ENCODE measurements at places on chromosomes 3 and 15.
A peak's percentile ranks its signal among the peaks of the same experiment; 100 is the strongest.

GRCh38 chr3:191120447-191121298 is 78.4 kb upstream of the OSTN start:
- DNase-seq: no peak

DNA sequence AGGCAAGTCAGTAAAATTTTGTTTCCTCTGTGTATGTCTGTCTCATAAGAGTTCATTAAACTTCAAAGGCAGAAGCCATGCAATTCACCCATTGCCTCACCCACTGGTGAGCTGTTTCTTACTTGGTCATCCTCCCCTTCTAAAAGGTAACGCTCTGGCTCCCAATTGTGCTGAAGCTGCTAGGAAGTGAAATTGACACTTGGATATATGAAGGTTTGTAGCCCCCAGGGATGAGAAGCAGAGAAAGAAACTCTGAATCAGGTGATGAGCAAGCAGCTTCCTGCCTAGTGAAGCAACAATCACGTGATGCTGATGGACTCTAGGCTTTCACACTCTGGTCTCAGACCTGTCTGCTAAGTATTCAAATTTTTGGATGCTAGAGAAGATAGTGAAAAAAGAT is 70.7 kb downstream of the CD200R1L start:
- no peak for DNase-seq

DNA sequence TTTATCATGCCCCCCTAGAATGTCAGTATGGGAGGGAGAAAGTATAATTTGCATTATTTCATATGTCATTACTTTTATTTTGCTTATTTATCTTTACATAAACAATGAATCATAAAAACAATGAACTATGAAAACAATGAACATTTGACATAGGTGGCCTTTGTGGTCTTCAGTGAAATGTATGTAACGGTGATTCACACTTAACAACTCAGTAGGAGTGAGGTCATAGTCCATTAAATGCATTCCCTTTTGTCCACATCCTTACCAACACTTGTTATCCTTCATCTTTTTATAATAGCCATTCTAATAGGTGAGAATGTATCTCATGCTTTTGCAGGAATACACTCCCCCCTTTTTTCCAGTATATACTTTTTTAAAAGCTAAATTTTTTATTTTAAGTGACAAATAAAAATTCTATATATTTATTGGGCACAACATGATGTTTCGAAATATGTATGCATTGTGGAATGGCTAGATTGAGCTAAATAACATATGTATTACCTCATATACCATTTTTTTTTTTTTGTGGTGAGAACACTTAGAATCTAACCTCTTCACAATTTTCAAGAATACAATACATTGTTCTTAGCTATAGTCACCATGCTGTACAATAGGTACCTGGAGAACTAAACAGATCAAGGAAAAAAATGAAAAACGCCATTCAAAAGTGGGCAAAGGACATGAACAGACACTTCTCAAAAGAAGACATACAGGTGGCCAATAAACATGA is 189.5 kb downstream of the WDR72 start:
- DNase-seq: no peak

DNA sequence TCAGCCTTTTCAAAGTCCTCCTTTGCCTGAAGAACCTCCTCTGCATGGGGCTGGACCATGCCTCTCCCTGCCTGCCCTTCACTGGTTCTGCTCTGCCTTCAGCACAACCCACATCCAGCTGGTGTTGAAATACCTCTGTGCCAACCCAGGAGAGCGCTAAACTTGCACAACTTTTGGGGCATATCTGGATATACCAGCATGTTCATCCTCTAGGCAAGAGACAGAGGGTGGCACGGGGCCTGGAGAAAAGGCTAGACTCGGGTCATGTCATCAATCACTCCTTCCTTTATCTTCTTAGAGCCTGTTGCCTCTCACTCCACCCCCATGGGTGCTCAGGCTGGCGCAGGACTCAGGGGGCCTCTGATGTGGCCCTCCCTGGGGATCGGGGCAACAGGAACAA is 4.8 kb downstream of the SEMA4B start:
- peak; percentile 74 for DNase-seq

DNA sequence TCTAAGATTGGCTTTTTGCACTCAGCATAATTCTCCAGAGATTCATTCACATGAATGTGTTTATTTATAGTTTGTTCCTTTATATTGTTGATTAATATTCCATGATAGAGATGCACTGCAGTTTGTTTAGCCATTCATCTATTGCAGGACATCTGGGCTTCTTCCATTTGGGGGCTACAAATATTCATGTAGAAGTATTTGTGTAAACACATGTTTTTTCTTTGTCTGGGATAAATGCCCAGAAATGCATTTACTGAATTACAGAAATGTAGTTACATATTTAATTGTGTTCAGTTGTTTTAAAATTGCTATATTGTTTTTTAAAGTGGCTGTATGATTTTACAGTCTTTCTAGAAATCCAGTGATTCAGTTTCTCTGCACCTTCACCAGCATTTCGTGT is 635.0 kb downstream of the ZIC1 start:
- DNase-seq: no peak

GRCh38 chr3:63872135-63872924 is 8.7 kb downstream of the ATXN7 start:
- DNase-seq: no peak

DNA sequence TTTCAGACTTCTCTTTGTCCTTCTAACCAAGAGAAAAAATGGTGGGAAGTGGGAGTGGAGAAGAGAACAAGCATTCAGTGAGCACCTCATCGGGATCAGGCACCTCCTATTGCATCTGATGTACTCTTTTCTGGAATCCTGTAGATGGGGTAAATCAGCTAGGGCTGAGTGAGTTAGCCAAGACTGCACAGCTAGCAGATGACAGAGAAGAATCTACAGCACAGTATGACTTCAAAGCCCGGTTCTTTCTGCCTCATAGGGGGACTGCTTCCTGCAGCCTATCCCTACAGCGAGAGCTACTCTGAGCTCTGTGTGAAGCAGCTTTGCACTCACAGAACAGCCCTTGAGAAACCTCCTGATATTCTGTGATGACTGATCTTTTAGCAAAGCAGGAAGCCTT is 275.2 kb upstream of the MEIS2 start:
- DNase-seq: no peak

DNA sequence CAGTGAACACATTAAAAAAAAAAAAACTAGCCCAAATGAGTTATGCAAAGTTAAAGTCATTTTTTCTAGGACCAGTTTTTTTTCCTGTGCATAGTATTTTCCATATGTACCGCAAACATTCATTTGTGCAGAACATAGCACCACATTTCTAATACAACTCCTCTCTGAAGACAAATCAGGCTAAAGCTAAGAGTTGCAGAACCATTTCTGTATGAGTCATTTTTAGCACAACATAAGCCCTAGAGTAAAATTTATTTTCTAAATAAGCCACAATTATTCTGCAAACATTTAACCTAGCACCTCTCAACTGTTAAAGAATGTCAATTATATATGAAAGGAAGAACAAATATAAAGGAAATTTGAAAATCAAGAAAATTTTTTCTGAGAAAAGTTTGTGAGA is 375.8 kb downstream of the TIGIT start:
- DNase-seq: no peak

- DNase-seq: no peak
Measured at GRCh38 chr3:27127195-27127594, 242.0 kb downstream of the NEK10 start.

DNA sequence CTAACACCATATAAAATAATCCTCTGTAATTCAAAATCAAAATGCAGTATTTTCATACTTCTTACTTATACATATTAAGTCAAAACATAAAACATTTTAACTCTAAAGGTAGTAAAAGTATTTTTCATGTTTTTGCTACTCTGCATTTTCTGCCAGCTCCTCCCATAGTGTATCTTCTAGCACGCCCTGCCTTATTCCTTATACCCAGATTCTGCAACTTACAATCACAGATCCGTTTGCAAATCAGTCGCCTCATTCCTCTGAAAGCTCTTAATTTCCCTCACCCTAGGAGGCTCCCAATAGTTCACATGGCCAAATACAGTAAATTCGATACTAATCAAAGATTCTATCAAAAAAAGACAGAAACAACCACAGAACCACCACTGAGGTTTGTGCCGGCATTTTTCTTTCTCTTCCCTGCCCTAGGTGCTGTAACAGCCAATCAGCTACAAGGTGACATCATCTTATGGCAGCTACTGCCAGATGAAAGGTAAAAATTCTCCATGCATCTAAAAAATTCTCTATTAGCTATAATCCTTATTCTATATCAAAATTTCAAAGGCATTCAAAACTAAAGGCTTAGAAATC is 72.9 kb downstream of the CLASP2 start:
- no peak for DNase-seq

DNA sequence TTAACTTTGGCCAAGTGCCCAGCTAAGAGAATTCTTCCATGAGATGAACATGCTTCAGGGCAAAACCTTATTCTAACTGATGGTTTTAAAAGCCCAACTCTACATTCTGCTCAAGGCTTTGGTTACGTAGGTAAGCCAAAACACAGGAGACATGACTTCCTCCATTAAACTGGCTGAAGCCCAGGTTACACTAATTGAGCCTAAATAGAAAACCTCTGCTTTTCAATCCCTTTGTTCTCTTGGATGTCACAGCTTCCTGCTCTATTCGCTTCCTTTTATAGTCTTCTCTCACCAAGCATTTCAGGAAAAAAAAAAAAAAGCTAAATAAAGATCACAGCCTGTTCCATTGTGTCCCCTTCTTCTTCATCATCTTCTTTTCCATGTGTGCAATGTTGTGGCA is 420.4 kb downstream of the TIGIT start:
- no peak for DNase-seq

- DNase-seq: no peak
Measured at GRCh38 chr15:98902931-98903330, 104.7 kb downstream of the PGPEP1L start.

DNA sequence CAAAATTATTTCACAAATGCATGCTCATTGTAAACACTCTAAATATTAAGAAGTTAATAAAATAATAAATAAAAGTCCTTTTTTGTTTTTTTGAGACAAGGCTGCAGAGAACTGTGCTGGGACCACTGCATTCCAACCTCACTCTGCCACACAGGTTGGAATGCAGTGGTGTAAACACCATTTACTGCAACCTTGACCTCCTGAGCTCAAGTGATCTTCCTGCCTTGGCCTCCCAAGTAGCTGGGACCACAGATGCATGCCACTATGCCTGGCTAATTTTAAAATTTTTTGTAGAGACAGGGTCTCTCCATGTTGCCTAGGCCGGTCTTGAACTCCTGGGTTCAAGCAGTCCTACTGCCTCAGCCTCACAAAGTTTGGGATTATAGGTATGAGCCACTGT is 578.4 kb downstream of the ZIC1 start:
- DNase-seq: no peak

- no peak for DNase-seq
Measured at GRCh38 chr15:70056091-70056680, 41.5 kb downstream of the TLE3 start.

- peak; percentile 93 for DNase-seq
Measured at GRCh38 chr15:31214864-31215489, 111.7 kb upstream of the KLF13 start.

Measured in left lobe of liver (tissue), 2 donors.